ENCODE measurements at places on chromosomes 6 and 20. TPM values are rescaled to one million over a fixed set of nuclear protein-coding genes. Genes with fewer than 3 reads are reported as not detected.

The SAMHD1 gene
- total RNA-seq, result 30.2 TPM

The TBX18 gene
- total RNA-seq, result 16.4 TPM

The LRRC73 gene
- 1.6 TPM for total RNA-seq

The PERP gene
- total RNA-seq, result 11.2 TPM

The CRYBG1 gene
- total RNA-seq, result 28.1 TPM

The HCRTR2 gene
- total RNA-seq, result 0.76 TPM

The ZNF337 gene
- total RNA-seq, result 19.8 TPM

The FNDC11 gene
- 1.6 TPM for total RNA-seq

The CTCFL gene
- total RNA-seq, result 0.88 TPM

The LY86 gene
- 4.1 TPM for total RNA-seq

The KCNK16 gene
- total RNA-seq, result not detected

The FRMD1 gene
- 6.9 TPM for total RNA-seq

The TNFRSF6B gene
- total RNA-seq, result 4.3 TPM

The ABHD16B gene
- total RNA-seq, result not detected
